ENCODE measurements at places on chromosomes 5 and 9. TPM values are rescaled to one million over a fixed set of nuclear protein-coding genes. Genes with fewer than 3 reads are reported as not detected.

HAVCR2 gene
- 3.4 TPM for total RNA-seq

BTNL3 gene
- total RNA-seq, result not detected

MAP3K1 gene
- 18.6 TPM for total RNA-seq

SLC25A48 gene
- total RNA-seq, result not detected

SLC6A3 gene
- not detected for total RNA-seq

CORO2A gene
- total RNA-seq, result 1.6 TPM

AJM1 gene
- total RNA-seq, result 1.7 TPM

ANXA2R gene
- total RNA-seq, result 2.6 TPM

CSF1R gene
- 0.10 TPM for total RNA-seq

CDH9 gene
- not detected for total RNA-seq

CFAP157 gene
- total RNA-seq, result not detected

PCDHGA10 gene
- total RNA-seq, result 0.68 TPM

FBP1 gene
- 0.51 TPM for total RNA-seq

IL17B gene
- not detected for total RNA-seq

SH2D3C gene
- total RNA-seq, result 5.9 TPM

SPACA9 gene
- total RNA-seq, result 0.73 TPM

PHF24 gene
- total RNA-seq, result not detected

PCDHGA3 gene
- not detected for total RNA-seq

ARRDC3 gene
- 14.5 TPM for total RNA-seq

ADGRD2 gene
- not detected for total RNA-seq

GABBR2 gene
- not detected for total RNA-seq

PIK3R1 gene
- total RNA-seq, result 21.1 TPM

GRXCR2 gene
- total RNA-seq, result not detected

PRDM9 gene
- not detected for total RNA-seq

SPINK6 gene
- not detected for total RNA-seq

SPINK13 gene
- total RNA-seq, result not detected

ARL14EPL gene
- not detected for total RNA-seq

Data from activated T-cell treated with anti-CD3 and anti-CD28 coated beads, Interleukin-2, amount 50 U/mL, for 4 hours (primary cell).